ENCODE measurements at places on chromosomes 6 and 20.
A peak's percentile ranks its signal among the peaks of the same experiment; 100 is the strongest.

GRCh38 chr6:169035385-169036240 lies 218.0 kb downstream of the THBS2 start:
- DNase-seq = no peak

- no peak for DNase-seq
Measured at GRCh38 chr6:149925253-149925973, 2.5 kb upstream of the RAET1G start.

DNA sequence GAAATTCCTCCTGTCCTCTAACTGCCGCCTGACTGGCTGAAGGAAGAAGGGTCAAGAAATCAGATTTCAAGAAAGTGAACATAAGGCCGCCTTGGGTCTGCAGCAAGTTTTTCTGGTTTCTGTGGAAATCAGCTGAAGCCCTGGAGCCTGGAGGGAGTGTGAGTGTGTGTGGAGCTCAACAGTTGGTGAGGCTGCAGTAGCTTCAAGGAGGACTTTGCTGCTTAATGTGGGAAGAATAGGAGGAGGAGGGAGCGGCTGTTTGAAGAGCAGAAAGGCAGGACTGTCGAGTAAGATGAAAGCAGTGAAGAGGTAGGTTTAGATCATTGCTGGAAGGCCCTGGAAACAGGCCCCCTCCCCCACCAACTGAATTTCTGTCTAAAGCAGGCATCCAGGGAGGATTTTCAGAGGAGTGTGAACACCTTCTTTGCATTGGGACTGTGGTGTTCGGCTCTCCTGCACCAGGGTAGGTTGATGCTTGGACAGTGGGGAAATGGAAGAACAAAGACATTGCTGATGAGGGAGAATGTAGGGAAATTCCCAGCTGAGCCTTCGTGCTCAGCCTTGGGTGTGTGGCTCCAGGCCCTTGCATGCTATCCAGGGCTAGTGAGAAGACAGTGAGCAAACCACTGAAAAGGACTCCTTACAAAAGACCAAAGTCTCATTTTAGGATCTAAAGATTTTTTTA lies 79.5 kb upstream of the VSTM2L start:
- DNase-seq = no peak

GRCh38 chr6:35311390-35312075 lies 13.9 kb downstream of the DEF6 start:
- no peak for DNase-seq

GRCh38 chr6:14381829-14382677 lies 264.5 kb downstream of the CD83 start:
- DNase-seq = no peak

- DNase-seq = no peak
Measured at GRCh38 chr20:33817411-33817810, 6.3 kb downstream of the CHMP4B start.

DNA sequence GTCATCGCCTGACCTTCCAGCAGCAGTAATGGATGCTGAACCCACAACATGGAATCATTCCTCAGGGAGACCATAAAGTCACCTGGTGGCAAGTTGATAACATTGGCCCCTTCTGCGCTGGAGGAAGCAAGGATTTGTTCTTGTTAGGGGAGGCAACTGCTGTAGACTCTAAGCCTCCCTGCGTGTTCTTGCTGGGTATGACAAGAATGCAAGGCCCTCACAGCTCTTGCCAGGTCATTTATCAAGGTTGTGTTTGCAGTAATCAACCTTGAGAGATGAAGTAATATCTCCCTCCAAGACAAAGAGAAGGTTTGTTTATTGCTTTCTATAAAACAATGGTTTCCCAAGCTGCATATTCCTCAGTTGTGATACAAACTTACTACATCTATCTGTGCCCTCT lies 80.9 kb downstream of the PERP start:
- DNase-seq = no peak

- peak; percentile 87 for DNase-seq
Measured at GRCh38 chr6:36633915-36634314, 39.8 kb downstream of the SRSF3 start.

GRCh38 chr20:46034039-46034438 lies 5.0 kb downstream of the SLC12A5 start:
- DNase-seq = no peak

DNA sequence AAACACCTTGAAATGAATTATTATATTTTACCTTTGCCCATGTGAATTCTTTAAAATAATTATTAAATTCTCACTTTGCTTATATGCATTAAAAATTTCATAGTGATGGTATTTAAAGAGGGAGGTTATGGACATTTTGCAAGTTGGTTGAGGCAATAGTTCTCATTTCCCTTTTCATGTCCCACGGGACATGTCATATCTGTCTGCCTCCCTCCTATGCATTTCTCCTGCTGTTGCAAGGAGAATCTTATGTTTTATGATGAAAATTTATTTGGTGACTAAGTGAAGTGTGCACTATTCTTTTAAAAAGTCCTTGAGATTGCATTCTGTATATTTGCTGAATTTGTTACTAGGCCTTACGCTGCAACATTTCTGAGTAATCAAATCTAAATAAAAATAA lies 67.2 kb downstream of the UTRN start:
- DNase-seq = no peak

GRCh38 chr6:43798688-43799444 lies 28.9 kb downstream of the VEGFA start:
- DNase-seq = no peak

DNA sequence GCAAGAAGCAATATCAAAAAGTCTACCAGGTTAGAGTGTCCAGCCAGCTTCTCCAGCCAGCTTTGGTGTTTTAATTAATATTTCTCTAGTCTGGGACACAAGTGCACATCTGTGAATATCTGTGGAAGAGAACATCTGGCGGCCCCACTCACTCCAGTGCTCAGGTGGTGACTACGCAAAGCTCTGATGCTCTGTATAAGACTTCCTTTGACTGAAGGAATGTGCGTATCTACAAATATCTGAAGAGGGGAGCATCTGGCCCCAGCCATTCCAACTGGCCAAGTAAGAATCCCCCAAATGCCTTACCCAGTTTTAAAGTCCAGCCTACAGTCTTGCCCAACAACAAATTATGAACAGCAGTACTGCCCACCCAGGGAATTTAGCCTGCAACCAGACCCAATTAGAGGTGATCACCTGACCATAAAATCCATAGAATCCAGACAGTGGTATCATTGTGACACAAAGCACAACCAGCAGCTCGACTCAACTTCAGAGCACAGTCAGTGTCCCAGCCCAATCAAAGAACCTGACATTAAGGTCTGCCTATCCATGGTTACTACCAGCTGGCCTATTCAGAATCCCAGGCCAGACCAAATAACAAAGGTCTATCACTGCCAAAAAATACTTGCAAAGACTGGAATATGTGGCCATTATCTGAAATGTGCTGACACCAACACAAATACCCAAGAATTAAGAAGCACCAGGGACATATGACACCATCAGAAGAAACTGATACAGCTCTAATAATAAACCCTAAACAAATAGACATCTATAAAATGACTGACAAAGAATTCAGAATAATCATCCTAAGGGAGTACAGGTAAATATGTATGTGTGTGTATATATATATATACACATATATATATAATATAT lies 76.1 kb upstream of the MANEA start:
- DNase-seq = no peak

- no peak for DNase-seq
Measured at GRCh38 chr6:166779381-166779780, 152.3 kb upstream of the RPS6KA2 start.

GRCh38 chr6:127768223-127768622 lies 132.6 kb downstream of the THEMIS start:
- DNase-seq = no peak

DNA sequence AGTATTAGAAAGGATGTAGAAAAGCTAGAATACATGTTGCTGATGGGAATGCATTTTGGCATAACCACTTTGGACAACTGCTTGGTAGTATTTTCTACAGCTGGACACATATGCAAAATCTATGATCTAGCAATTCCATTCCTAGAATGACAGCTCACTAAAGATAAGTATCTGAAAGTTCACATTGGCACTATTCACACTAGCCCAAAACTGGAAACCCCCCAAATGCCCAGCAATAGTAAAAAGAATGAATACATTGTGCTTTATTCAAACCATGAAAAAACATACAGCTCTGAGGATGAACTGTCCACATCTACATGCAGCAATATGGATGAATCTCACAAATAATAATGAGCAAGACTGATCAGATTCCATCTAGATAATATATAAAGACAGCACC lies 79.0 kb downstream of the PPP1R3G start:
- DNase-seq = no peak

DNA sequence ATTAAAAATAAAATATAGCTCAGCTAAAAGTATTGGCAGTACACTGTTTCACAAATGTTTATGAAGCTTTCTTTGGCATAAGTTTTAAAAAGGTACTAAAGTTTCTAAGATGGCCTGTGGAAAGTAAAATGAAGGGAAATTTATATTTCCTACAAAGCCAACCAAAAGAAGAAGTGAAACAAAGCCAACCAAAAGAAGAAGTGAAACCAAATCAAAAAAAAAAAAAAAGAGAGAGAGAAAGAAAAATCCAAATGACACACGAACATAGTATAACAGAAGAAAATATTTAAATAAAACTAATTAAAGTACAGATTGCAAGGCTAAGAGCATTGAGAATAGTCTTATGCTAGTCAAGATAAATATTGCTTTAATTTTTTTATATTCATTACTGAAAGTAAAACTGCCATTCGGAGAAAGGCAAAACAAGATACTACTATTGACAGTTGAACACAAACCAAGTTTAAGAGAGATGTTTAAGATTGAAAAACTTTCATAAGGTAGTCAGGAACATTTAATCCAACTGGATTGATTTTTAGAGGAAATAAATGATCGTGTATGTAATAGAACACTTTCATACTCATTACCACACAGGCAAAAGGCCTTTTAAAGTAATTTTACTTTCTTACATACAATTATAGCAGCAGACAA lies 12.8 kb upstream of the KHDRBS2 start:
- no peak for DNase-seq

DNA sequence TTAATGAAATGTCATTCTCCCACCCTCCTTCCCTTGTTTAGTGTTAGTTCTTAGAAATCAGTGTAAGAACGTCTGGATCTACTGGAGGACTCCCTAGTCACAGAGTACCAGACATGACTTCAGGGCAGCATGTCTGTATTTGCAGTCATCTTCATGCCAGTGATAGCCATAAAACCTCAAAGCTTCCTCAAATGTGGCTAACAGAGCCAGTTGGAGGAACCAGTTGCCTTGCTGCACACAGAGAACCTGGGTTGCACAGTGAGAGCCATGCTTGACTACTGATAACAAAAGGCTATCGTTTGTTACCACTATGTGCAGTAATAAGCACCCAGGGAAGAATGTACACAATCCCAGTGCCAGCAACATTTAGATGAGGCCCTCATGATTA lies 20.1 kb downstream of the NT5E start:
- no peak for DNase-seq

DNA sequence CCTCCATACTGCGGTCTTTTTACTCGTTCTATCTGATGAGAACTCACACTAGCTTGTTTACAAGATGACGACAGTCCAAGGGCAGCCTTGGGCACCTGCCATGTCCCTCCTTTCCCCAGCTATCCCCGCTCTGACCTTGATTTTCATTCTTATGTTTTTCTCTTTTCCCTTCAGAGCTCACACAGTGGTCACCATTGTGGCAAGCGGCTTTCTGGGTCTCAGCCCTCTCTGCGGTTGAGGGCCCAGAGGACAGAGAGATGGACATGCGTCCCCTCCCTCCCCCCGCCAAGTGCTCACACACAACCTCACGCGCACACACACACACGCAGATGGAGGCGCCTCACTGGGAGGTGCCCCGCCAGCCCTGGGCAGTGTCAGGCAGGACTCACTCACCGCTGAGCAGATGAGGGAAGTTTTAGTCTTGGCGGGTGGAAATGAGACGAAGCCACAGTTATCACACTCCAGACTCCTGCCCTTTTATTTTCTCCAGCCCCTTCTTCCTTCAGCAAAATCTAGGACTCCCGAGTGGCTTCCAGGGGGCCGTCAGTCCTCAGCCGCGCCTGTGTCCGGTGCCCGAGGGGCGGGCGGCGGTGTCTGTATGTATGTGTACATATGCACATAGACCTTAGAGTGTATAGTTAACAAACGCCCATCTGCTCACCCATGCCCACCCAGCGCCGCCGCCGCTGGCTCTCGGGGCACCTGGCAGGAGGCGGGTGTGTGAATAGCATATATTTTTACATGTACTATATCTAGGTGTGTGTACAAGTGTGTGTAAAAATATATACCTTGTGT lies 13.8 kb upstream of the MYL9 start:
- no peak for DNase-seq

All from NCI-H2029 treated with DMSO at 0.1 percent for 48 hours (cell line).